ENCODE measurements at places on chromosomes 7 and 10. TPM values are rescaled to one million over a fixed set of nuclear protein-coding genes. Genes with fewer than 3 reads are reported as not detected.

ANKRD16 gene
- 6.5 TPM for total RNA-seq

GRCh38 chr7:5681423-5681822 is 100.0 kb downstream of the RNF216 start:
- DNase-seq: no peak

DNA sequence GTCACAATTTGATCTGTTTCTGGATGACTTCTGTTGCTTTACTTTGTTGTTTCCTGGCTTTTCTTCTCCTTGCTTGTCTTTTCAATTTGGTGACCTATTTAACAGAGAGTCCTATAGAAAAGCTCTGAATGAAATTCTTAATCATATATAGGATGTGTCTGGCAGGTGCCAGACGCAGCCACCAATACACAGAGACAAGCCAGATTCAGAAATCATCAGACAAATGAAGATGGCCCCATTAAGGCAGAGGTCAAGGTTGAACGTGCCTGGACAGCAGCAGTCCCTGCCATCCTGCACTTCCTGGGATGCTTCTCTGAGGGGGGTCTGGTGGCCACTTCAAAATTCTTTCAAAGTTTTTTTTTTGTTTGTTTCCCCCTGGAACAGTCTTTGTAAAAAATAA is 846.7 kb upstream of the COBL start:
- DNase-seq: no peak

- no peak for DNase-seq
These were observed 142.0 kb downstream of the DOCK1 start for GRCh38 chr10:127046975-127047877.

GRCh38 chr10:26952094-26952493 is 91.3 kb upstream of the ABI1 start:
- DNase-seq: no peak

DNA sequence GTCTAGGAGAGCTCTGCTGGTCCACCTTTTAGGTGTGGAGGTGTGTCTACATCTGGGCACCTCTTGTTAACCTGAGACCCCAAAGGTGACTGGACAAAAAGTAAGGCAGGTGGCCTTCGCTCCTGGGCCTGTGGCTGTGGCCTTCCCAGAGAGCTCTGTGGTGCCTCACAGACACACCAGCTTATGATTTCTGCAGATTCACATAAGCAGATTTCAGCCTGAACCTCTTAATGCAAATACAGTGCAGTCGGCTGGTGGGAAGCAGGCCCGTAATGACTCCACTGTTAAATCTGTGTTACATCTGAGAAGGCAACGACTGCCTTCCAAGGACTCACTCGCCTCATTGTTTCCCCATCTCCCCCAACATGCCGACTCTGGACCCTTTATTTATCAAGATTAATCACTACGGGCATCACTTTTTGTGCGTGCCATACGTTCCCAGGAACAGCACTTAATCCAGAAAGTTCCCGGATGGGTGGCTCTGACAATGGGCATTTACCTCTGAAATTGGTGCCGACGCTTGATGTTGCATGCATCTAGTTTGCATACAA is 119.8 kb downstream of the EBF3 start:
- no peak for DNase-seq

DNA sequence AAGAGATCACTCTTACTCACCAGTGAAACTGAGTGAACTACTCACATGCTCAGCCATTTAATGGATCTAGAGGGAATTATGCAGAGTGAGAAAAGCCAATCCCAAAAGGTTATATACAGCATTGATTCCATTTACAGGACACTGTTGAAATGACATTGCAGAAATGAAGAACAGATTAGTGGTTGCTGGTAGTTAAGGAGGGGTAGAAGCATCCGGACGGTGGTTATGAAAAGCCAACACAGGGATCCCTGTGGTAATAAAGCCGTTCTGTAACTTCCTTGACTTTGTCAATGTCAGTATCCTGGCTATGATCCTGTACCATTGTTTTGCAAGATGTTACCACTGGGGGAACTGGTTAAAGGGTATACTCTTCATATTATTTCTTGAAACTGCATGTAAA is 253.4 kb downstream of the USP6NL start:
- DNase-seq: no peak

GRCh38 chr7:138481447-138482380 is 21.7 kb downstream of the TRIM24 start:
- DNase-seq: no peak
